ENCODE measurements at places on chromosomes 5 and 9. TPM values are rescaled to one million over a fixed set of nuclear protein-coding genes. Genes with fewer than 3 reads are reported as not detected.
A peak's percentile ranks its signal among the peaks of the same experiment; 100 is the strongest.

- no peak for DNase-seq
Observed at GRCh38 chr5:141488591-141489561, at the start of gene PCDHGC5. PCDHGC5 (plus strand) TSS chr5:141489081; CDS start chr5:141489241, 160 bp downstream.

DNA sequence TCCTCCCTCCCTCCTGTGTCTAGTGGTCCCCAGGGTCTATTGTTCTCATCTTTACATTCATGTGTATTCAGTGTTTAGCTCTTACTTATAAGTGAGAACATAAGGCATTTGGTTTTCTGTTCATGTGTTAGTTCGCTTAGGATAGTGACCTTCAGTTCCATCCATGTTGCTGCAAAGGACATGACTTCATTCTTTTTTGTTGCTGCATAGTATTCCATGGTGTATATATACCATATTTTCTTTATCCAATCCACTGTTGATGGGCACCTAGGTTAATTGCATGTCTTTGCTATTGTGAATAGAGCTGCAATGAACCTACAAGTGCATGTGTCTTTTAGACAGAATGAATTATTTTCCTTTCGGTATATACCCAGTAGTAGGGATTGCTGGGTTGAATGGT is 46.8 kb downstream of the FYB1 start:
- no peak for DNase-seq

DNA sequence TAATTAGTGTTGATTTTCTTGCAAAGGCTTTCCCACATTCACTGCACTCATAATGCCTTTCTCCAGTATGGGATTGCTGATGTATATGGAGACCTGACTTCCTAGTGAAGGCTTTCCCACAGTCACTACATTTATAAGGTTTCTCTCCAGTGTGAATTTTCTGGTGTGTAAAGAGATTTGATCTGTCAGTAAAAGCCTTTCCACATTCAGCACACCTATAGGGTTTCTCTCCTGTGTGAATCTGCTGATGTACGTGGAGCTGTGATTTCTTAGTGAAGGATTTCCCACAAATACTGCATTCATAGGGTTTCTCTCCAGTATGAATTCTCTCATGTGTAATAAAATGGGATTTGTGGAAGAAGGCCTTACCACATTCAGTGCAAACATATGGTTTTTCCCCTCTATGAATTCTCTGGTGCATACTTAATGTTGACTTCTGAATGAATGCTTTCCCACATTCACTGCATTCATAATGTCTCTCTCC is 31.1 kb downstream of the ZNF484 start:
- DNase-seq = no peak

The OR1J2 gene
- total RNA-seq = not detected

- no peak for DNase-seq
Observed at GRCh38 chr9:84436386-84437109, 96.0 kb upstream of the SLC28A3 start.

DNA sequence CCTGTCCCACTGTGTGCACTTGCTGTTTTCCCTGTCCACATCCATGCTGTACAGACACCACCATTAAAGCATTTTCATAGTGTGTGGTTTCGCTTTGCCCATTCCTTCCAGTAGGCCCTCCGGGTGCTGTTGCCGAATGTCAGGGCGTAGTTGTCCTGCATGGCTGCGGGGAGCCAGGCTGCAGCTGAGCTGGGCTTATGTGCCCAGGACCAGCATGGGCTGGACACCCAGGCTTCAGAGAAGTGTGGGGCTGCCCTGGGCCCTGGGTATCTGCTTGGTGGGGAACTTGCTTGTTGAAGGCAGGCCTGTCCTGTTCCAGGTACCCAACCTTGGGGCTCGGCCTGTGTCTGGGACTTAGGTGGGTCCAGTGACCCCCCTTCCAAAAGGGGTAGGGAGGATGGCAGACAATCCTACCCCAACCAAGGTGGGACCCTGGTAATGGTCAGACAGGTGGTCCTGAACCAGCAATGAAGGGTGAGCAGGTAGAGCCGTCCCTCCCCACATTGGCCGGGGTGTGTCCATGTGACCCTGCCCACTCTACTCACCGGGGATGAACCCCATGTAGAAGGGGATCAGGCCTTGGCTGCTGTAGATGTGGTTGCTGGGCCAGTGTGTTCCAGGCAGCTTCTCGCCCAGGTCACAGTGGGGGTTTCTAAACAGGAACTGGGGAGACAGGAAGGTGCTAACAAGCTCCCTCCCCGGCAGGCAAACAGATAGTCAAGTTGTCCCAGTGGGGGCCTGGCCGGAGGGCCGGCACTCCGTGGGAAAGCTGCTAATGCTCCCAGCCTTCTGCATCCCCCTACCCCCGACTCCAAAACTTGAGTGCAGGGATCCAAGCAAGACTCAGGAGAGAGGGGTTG is 2.8 kb downstream of the TUBB4B start:
- no peak for DNase-seq

GRCh38 chr9:15306068-15306756 is 804 bp downstream of the TTC39B start:
- peak; percentile 56 for DNase-seq

The TNFSF8 gene
- not detected for total RNA-seq

DNA sequence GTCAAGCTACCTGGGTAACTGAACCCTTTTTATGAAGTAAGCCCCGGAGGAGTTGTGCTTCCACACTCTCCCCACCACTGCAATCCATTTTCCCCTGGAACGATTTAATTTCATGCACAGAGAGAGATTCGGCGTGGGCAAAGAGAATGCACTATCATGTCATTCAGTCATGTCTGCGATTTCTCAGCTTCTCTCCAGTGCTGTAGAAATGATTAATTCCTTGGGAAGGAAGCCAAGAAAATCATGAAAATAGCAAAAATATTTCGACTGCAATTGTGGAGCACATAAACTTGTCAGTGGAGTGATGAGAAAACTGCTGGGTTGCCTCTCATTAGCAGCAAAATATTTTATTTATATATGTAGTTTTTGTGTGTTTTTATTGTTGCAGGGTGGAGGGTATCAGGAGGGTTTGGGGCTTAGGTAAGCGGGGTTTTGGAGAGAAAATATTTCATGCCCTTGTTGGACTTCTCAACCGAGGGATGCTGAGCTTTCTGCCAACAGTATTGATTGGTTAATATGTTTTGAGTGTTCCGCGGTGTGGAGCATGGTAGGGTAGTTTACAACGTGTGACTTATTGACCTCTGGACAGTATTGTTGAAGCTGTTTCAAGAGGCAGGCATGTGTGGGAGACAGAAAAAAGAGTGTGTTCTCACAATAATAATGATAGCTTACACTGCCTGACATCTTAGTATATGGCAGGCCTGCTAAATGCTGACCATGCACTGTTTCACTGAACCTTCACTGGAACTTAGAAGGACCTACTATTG is 69.3 kb downstream of the SGCD start:
- DNase-seq = no peak

The KIF4B gene
- total RNA-seq = not detected

The FAM78A gene
- total RNA-seq = 3.4 TPM

- no peak for DNase-seq
Observed at GRCh38 chr5:137040641-137041340, 458.3 kb downstream of the SPOCK1 start.

The ARID3C gene
- total RNA-seq = 0.23 TPM

DNA sequence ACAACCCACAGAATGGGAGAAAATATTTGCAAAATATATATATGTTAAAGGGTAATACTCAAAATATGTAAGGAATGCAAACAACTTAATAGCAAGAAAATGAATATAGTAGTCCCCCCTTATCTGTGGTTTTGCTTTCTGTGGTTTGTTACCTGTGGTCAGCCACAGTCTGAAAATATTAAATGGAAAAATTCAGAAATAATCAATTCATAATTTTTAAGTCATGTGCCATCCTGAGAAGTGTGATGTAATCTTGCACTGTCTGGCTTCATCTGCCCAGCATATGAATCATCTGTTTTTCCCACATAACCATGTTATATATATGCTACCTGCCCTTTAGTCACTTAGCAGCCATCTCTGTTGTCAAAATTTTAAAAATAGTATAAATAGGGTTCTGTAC is 11.7 kb downstream of the CER1 start:
- DNase-seq = no peak

DNA sequence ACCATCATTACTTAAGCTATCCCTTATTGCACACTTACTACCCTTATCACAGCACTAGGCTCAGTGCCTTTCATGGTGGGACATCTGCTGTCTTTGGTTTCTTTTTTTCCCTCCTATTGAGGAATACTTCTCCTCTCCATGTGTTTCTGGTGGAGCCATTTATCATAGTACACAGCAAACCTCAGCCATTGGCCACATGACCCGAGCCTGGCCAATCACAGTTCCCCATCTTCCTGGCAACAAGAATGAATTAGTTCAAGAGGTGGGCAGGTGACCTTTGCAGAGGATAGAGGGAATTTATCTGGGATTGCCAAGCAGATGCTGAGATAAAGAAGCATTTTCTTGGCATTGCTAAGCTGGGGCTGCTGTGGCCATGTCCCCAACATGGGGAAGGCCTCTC is 101.1 kb upstream of the ZNF618 start:
- DNase-seq = no peak

GRCh38 chr9:31733166-31733565 is 651.3 kb upstream of the ACO1 start:
- no peak for DNase-seq

DNA sequence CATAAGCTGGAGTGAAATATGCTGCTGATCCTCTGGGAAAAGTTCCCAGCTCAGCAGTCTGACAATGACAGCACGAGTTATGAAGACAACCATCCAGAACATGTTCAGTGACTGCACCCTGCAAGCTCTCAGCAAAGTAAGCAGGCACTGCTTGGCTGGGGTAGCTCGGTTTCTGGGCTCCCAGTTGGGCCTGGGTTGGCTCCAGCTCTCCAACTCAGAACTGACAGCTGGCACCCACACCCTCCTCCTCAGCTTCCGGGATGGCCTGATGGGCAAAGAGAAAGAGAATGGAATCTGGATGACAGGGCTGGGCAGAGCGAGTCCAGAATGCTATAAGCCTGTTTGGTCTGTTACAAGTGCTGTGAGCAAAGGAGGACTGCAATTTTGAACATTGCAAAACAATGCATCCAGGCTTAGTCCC is 185.0 kb downstream of the CSNK1G3 start:
- DNase-seq = no peak

The GGTA1 gene
- not detected for total RNA-seq

The FAM169A gene
- total RNA-seq = 61.1 TPM

The ESM1 gene
- total RNA-seq = not detected

The SLC36A2 gene
- total RNA-seq = not detected

The OMD gene
- total RNA-seq = not detected

GRCh38 chr9:109437286-109437685 is 60.8 kb downstream of the PTPN3 start:
- DNase-seq = no peak

DNA sequence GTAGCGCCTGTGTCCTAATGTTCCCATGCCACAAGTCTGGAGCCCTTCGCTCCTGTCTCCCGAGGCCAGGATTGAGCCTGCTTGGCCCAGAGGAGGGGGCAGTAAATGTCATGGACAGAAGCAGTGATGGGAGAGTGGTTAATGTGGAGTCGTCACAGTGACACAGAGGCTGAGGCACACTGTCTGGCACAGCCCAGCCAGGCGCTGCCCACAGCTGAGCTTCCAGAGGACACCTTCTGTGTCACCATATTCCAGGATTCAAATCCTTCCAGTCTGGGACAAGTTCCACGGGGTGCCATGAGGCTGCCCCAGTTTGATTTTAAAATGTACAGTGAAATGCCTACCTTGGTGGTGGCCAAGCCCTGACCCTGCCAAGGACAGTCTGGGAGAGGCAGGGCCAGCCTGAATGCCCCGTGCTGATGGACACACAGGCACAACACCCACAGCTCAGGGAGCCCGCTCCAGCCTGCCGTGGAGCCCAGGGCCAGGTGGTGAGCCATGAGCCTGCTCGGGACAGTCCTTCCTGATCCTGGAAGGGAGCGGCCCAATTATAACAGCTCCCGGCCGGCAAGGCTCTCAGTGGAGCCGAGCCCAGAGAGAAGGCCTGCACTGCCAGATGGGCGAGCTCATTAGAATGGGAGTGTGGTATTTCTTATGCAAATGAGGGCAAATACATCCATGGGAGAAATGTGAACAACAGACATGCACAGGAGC is 99.1 kb upstream of the RUFY1 start:
- DNase-seq = no peak

GRCh38 chr9:78682216-78682615 is 385.3 kb downstream of the PSAT1 start:
- DNase-seq = no peak

DNA sequence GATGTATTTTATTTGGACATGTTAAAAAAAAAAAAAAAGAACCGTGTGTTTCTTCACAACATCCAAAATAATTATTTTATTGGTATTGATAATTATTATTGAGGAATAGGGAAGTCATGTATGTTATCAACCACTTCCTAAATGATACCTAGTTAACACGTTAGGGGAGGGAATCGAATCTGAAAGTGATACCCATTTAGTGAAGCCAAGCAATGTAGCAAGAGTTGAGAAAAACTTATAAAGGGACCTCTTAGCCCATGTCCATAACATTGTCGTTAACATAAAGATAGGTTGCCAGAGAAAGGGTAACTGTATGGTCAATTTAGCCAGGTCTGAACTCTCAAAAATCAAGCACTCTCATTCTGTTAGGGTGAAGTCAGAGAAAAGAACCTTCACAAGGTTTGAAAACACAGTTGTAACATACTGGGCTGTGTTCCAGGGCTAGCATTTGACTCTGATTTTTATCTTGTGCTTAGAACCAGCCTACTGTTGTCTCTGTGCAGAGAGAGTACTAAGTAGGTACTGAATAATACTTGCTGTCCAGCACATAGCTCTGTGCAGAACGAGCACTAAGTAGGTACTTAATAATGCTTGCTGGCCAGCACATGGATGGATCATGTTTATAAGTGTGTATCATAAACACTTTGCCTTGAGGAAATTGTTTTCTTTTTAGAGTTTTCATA is 60.4 kb downstream of the GHR start:
- DNase-seq = no peak

GRCh38 chr9:104854613-104855012 is 73.3 kb downstream of the ABCA1 start:
- no peak for DNase-seq

The PCDHGB5 gene
- total RNA-seq = 9.7 TPM

The PLAC8L1 gene
- total RNA-seq = 0.30 TPM

DNA sequence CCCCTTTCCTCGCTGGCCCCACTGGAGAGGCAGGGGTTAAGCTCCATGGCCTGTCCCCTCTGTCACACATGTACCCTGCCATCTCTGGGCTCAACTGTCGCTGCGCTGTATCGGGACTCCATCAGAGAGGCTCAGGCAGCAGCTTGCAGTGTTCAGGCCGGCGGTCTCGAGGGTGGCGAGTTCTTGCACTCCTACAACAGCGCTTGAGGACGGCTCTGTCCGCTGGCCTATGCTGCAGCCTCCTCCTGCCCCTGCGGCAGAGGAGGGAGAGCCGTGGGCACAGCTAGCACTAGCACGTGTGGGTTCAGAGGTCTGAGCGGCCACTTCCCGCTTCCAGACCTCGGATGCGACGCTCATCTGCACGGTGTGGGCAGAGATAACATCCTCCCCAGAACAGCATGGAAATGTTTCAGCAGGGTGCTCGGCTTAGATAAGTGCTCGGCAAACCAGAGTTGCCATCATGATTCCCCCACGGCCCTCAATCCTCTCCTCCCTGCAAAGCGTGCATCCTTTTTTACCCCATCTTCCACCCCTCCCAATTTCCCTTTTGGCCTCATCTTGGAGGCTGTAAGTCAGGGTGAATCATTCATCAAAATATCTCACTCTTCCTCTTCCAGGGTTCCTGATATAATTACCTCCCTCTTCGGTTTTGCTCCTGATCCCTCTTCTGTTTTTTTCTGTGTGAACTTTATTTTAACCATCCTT is 41.9 kb upstream of the FUBP3 start:
- no peak for DNase-seq
